Activated CD4-positive, alpha-beta T cell treated with anti-CD3 and anti-CD28 coated beads, Interleukin-2, amount 10 ng/mL, durations not matched to agents 7 days and 5 days (primary cell): ENCODE measurements at places on chromosomes 7 and 10. TPM values are rescaled to one million over a fixed set of nuclear protein-coding genes. Genes with fewer than 3 reads are reported as not detected.

DNA sequence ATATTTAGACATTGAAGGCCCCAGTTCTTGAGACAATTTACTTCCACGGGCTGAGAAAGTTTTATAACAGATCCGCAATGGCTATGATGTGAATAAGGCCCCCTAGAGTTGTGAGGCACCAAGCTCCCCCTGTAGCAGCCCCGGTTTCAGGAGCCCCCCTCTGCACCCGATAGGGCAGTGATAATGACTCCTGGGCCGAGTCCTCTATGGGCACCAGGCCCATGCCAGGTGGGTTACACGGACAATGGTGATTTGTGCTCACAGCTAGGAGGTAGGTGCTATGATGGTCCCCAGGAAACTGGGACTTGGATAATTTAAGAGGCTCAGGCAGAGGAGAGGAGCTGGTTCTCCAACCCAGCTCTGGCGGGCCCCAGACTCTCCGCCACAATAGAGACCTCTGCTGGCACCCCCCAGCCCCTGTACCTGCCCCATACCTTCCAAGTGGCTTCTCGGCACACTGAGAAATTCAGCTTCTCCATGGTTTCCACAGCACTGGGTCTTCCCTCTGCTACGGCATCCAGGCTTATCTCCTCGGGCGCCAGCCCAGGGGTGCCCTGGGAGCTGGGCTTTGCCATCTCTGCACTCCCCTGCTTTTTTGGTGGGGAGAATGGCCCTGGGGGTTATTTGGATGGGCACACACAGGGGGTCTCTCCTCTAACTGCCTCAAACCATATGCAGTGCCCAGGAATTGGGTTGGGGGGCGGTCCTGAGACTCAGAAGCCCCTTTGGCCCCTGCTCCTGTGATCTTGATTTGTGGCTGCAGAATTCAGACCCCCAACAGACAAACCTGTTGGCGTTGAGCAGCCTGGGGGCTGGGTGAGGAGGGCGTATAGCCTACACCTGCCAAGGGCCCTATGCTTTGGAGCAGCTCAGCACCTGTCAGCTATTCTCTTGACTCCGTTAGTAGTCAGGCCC is 12.2 kb upstream of the KCP start:
- no peak for DNase-seq

GRCh38 chr7:143494622-143495021 is 16.9 kb downstream of the TAS2R41 start:
- DNase-seq = no peak

DNA sequence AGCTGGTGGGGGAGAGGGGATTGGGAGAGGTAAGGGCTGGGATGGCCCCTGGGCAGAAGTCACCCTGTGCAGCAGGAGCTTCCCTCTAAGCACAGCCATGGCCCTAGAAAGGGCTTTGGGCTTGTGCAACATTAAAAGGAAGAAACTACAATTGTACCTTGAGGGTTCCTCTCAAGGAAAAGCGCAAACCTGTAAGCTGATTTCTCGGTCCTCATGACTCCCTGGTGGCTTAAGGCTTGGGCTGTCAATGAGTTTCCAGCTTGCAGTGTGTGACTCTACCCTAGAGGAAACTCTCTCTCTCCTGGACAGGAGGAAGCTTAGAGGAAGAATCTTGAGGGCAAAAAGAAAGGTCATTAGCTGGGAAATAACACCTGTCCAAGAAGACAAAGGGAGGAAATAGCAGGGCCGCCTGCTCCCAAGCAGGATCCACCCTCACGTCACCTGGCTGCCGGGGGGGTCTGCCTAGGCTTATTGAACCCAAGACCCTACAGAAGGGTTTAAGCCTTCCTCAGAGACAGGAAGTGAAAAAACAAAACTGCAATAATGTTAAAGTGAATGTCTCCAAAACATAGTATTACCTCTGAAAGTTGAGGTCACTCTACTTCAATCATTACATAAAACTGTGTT is 112.5 kb downstream of the WDR11 start:
- no peak for DNase-seq

DNA sequence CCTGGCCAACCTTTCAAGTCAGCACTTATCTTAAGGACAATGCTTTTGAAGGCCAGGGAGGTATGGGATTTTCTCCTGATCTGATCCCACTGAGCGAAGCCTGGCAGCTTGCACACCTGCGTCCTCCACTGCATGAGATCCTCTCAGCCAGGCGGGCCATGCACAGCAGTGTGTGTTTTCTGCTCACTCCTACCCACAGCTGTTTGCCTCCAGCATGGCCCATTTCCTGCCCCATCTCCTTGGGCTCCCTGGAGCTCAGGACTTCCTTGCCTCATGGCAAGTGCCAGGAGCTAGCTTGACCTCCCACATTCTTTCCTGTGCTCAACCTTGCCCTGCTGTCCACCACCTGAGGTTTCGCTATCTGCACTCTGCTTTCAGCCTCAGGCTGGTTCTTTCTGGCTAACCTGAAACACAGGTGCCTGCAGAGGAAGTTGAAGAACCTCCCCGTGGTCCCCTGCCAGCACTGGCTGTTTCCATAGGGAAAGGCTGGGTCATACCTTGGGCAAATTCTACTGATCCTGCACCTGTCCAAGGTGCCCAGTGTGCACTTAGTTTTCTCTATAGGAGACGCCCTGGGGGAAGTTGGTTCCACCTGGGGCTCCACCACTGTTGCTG is 43.9 kb upstream of the EEPD1 start:
- DNase-seq = no peak

- DNase-seq = no peak
Observed at GRCh38 chr7:112957901-112958300, 128.7 kb downstream of the GPR85 start.

Gene CPVL
- not detected for total RNA-seq

DNA sequence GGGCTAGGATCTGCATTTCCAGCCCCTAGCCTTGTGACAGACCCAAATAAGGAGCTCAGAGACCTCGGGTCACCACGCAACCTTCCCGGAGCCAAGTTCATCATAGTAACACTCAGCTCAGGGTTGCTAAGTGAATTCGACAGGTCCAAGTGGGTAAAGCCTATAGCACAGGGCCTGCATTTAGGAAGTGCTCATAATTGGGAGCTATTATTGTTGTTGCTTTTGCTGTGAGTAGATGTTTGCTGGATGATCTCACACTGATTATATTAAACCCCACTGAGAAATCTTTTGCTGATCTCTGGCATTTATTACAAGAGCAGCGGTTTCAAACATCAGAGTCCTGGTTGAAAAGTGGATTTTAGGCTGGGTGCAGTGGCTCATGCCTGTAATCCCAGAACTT is 20.3 kb upstream of the SAR1A start:
- no peak for DNase-seq

DNA sequence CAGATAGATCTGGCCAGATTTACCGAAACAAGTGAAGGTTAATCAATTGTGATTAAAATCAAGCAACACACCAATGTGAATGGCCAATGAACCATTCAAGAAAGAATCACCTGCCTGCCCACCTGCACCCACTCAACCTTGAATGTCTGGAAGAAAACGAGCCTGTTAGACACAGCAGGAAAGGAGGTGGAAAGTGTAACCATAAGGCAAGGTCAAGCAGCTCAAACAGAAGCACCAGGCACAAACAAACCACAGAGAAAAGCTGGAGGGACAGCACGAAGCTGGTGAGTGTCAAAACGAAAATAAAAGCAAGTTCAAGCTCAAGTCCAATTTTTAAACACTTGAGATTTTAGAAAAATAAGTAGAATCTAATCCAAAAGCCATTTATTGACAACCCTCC is 64.9 kb downstream of the STEAP1B start:
- no peak for DNase-seq

Gene SPDYE2
- total RNA-seq = not detected

DNA sequence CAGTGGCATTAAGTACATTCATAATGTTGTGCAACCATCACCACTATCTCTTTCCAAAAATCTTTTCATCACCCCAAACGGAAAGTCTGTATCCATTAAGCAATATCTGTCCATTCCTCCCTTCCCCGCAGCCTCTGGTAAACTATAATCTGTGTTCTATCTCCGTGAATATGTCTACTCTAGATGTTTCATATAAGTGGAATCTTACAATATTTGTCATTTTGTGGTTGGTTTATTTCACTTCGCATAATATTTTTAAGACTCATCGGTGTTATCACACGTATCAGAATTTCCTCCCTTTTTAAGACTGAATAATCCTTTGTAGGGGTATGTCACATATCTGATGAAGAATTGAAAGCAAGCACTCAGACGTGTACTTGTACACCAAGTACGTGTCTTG is 86.0 kb upstream of the FGFR2 start:
- no peak for DNase-seq

- no peak for DNase-seq
Observed at GRCh38 chr10:116104210-116104932, 168.6 kb downstream of the GFRA1 start.

- DNase-seq = no peak
Observed at GRCh38 chr10:423178-423577, 266.3 kb downstream of the DIP2C start.

- no peak for DNase-seq
Observed at GRCh38 chr7:27046854-27047549, 48.8 kb downstream of the HOXA1 start.

GRCh38 chr10:106705681-106706100 is 458.8 kb downstream of the SORCS1 start:
- peak; percentile 58 for DNase-seq

GRCh38 chr7:27124902-27125689 is 5.5 kb downstream of the HOXA4 start:
- no peak for DNase-seq

Gene AKR1D1
- not detected for total RNA-seq
